A549 treated with AZD2906 at 1 μM for 4 hours (cell line): ENCODE measurements at places on chromosomes 3 and 15. TPM values are rescaled to one million over a fixed set of nuclear protein-coding genes. Genes with fewer than 3 reads are reported as not detected.

Gene MEIS2
- total RNA-seq = 6.7 to 10.0 TPM (median 8.5 TPM) in 5 replicates

Gene ADAMTS7
- total RNA-seq = 5.8 to 9.9 TPM (median 8.8 TPM) in 5 replicates

Gene FES
- total RNA-seq = 0.46 to 0.89 TPM (median 0.85 TPM) in 5 replicates

Gene SCN5A
- 0.80 to 1.4 TPM (median 1.0 TPM) in 5 replicates for total RNA-seq

Gene PRR20G
- total RNA-seq = 1.4 to 2.8 TPM (median 2.6 TPM) in 5 replicates

Gene FANCD2OS
- total RNA-seq = not detected in 5 replicates

Gene UBAP1L
- 0.53 to 0.97 TPM (median 0.84 TPM) in 5 replicates for total RNA-seq

Gene GRAMD2A
- 0.09 to 0.26 TPM (median 0.17 TPM) in 5 replicates for total RNA-seq

Gene CCDC14
- total RNA-seq = 15.9 to 18.4 TPM (median 16.0 TPM) in 5 replicates

Gene GP9
- 0.14 TPM in 1 of 5 replicates, not detected in the others for total RNA-seq

Gene MEGF11
- 0.27 to 0.71 TPM (median 0.45 TPM) in 5 replicates for total RNA-seq

Gene MKRN2
- total RNA-seq = 25.6 to 28.3 TPM (median 27.2 TPM) in 5 replicates

Gene NUP210
- total RNA-seq = 34.6 to 43.9 TPM (median 37.9 TPM) in 5 replicates

Gene GP5
- 0.01 to 0.02 TPM in 2 of 5 replicates, not detected in the others for total RNA-seq

Gene BTBD1
- 50.7 to 60.0 TPM (median 55.2 TPM) in 5 replicates for total RNA-seq

Gene SERPINI2
- total RNA-seq = not detected in 5 replicates

Gene CCR3
- not detected in 5 replicates for total RNA-seq

Gene SEMA5B
- 0.22 to 0.31 TPM (median 0.26 TPM) in 5 replicates for total RNA-seq

Gene SPSB4
- 0.11 to 0.28 TPM (median 0.19 TPM) in 5 replicates for total RNA-seq

Gene KLHL6
- 0.01 TPM in 1 of 5 replicates, not detected in the others for total RNA-seq

Gene KBTBD12
- not detected in 5 replicates for total RNA-seq

Gene SEMA7A
- 1.2 to 1.6 TPM (median 1.3 TPM) in 5 replicates for total RNA-seq

Gene MAGEL2
- total RNA-seq = 0.02 TPM in 1 of 5 replicates, not detected in the others

Gene ZDHHC23
- total RNA-seq = 2.9 to 3.6 TPM (median 3.1 TPM) in 5 replicates

Gene DUSP7
- 19.0 to 20.8 TPM (median 20.0 TPM) in 5 replicates for total RNA-seq

Gene ARHGEF3
- 6.8 to 9.0 TPM (median 7.3 TPM) in 5 replicates for total RNA-seq

Gene NPAP1
- not detected in 5 replicates for total RNA-seq

Gene TYRO3
- 16.1 to 19.7 TPM (median 18.2 TPM) in 5 replicates for total RNA-seq

Gene CCDC54
- total RNA-seq = not detected in 5 replicates

Gene PATL2
- total RNA-seq = 0.03 to 0.14 TPM (median 0.08 TPM) in 4 of 5 replicates, not detected in the other

Gene POTEB
- not detected in 5 replicates for total RNA-seq

Gene LOXL1
- 0.52 to 1.0 TPM (median 0.70 TPM) in 5 replicates for total RNA-seq

Gene NR2E3
- total RNA-seq = 0.16 to 0.34 TPM (median 0.21 TPM) in 5 replicates

Gene SLC30A4
- 1.4 to 1.7 TPM (median 1.7 TPM) in 5 replicates for total RNA-seq

Gene ZNF662
- total RNA-seq = not detected in 5 replicates

Gene CD86
- total RNA-seq = 0.07 TPM in 1 of 5 replicates, not detected in the others

Gene A4GNT
- total RNA-seq = not detected in 5 replicates

Gene ZNF502
- total RNA-seq = 1.2 to 2.2 TPM (median 1.5 TPM) in 5 replicates

Gene CAPN3
- total RNA-seq = 0.17 to 0.36 TPM (median 0.22 TPM) in 5 replicates

Gene CEP63
- total RNA-seq = 12.0 to 16.2 TPM (median 12.9 TPM) in 5 replicates

Gene CCDC13
- total RNA-seq = 0.26 to 0.50 TPM (median 0.45 TPM) in 5 replicates

Gene RAD51
- 17.9 to 21.0 TPM (median 20.6 TPM) in 5 replicates for total RNA-seq

Gene GOLGA6L4
- total RNA-seq = 0.60 to 1.6 TPM (median 0.88 TPM) in 5 replicates

Gene ITPKA
- total RNA-seq = 6.5 to 12.4 TPM (median 10.2 TPM) in 5 replicates

Gene TNFAIP8L3
- 32.6 to 43.8 TPM (median 36.0 TPM) in 5 replicates for total RNA-seq

Gene WDR93
- total RNA-seq = 0.13 to 0.25 TPM (median 0.21 TPM) in 5 replicates

Gene USP13
- total RNA-seq = 7.7 to 12.5 TPM (median 9.9 TPM) in 5 replicates

Gene GALK2
- total RNA-seq = 17.8 to 25.7 TPM (median 21.5 TPM) in 5 replicates

Gene CLDN1
- total RNA-seq = 15.3 to 20.2 TPM (median 18.5 TPM) in 5 replicates

Gene TMCO5A
- total RNA-seq = not detected in 5 replicates

Gene NEK10
- total RNA-seq = 0.66 to 0.84 TPM (median 0.68 TPM) in 5 replicates

Gene AGBL1
- total RNA-seq = not detected in 5 replicates

Gene FSIP1
- 0.52 to 1.4 TPM (median 0.90 TPM) in 5 replicates for total RNA-seq

Gene GUCA1C
- total RNA-seq = not detected in 5 replicates

Gene CPNE9
- total RNA-seq = 0.08 to 0.29 TPM (median 0.15 TPM) in 5 replicates
